ENCODE measurements at places on chromosomes 16 and 17. TPM values are rescaled to one million over a fixed set of nuclear protein-coding genes. Genes with fewer than 3 reads are reported as not detected.

CRK gene
- 76.8 TPM for total RNA-seq

TRPV3 gene
- total RNA-seq, result 1.1 TPM

- H3K27ac ChIP-seq, result peak overlapping the region; percentile 34
- H3K4me1 ChIP-seq, result no peaks in the 10 kb centered on the region
- no peak overlapping the region for H3K4me3 ChIP-seq
- H3K27me3 ChIP-seq, result no peaks in the 10 kb centered on the region
- no peaks in the 10 kb centered on the region for H3K36me3 ChIP-seq
- no peak for DNase-seq
These were observed 154.2 kb downstream of the VPS53 start for GRCh38 chr17:560432-560873.

- H3K4me1 ChIP-seq, result no peaks in the 10 kb centered on the region
- H3K27me3 ChIP-seq, result no peaks in the 10 kb centered on the region
- no peak overlapping the region for H3K4me3 ChIP-seq
- no peaks in the 10 kb centered on the region for H3K36me3 ChIP-seq
- no peak for DNase-seq
These were observed 285.6 kb downstream of the KCNJ2 start for GRCh38 chr17:70454908-70455307.

- H3K27me3 ChIP-seq, result no peaks in the 10 kb centered on the region
- H3K36me3 ChIP-seq, result no peaks in the 10 kb centered on the region
- H3K4me3 ChIP-seq, result no peak overlapping the region
- no peaks in the 10 kb centered on the region for H3K4me1 ChIP-seq
- no peak for DNase-seq
- no peak overlapping the region for H3K27ac ChIP-seq
These were observed 11.2 kb downstream of the P2RX1 start for GRCh38 chr17:3905017-3905520.

- peak overlapping the region; percentile 68 for H3K27ac ChIP-seq
- no peaks in the 10 kb centered on the region for H3K36me3 ChIP-seq
- peak overlapping the region; percentile 4 for H3K4me3 ChIP-seq
- DNase-seq, result no peak
These were observed 10.3 kb downstream of the NLRC5 start for GRCh38 chr16:56999409-57000270.

- H3K36me3 ChIP-seq, result no peaks in the 10 kb centered on the region
- no peak overlapping the region for H3K27ac ChIP-seq
- DNase-seq, result no peak
- no peaks in the 10 kb centered on the region for H3K4me1 ChIP-seq
- H3K27me3 ChIP-seq, result no peaks in the 10 kb centered on the region
These were observed 81.5 kb upstream of the TRAP1 start for GRCh38 chr16:3798838-3799237.

DNA sequence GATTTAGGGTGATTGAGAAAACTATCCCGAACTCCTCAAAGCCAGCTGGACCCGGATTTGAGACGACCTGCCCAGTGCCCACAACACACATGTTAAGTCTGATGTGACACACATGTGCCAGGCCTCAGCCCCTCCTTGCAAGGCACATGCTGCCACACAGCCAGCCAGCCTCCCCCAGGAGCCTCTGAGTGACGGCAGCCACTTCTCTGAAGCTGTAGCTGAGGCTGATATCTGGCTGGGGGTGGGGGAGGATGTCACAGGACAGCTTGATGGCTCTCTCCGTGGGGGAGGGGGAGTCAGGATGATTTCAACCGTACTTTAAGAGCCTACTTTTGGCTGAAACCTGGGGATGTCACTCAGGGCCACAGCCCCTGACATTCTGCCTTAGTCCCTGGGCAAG lies 40.9 kb downstream of the SRCIN1 start:
- peaks cover 3% of the 10 kb centered on the region for H3K4me1 ChIP-seq
- no peak overlapping the region for H3K4me3 ChIP-seq
- peaks cover 8% of the 10 kb centered on the region for H3K27me3 ChIP-seq
- no peak for DNase-seq

DNA sequence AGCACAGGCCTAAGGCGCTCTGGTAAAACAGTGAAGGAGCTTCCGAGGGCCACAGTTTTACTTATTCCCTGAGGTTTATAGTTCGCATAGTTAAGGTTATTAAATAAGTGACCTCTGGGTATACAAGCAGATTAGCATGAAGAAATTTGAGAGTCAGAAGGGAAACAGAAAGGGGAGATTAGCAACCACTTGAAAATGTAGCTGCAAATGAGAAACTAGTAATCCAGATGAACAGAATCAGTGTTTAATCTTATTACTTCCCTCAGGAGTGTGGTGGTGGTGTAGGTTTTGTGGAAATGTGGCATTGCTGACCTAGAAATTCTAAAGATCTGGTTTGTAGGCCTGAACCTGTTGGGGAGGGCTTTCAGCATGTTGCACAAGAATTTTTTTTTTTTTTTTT lies 130.4 kb downstream of the CCDC182 start:
- H3K4me3 ChIP-seq, result no peak overlapping the region
- no peaks in the 10 kb centered on the region for H3K27me3 ChIP-seq
- no peak for DNase-seq
- H3K36me3 ChIP-seq, result no peaks in the 10 kb centered on the region
- no peaks in the 10 kb centered on the region for H3K4me1 ChIP-seq

DNA sequence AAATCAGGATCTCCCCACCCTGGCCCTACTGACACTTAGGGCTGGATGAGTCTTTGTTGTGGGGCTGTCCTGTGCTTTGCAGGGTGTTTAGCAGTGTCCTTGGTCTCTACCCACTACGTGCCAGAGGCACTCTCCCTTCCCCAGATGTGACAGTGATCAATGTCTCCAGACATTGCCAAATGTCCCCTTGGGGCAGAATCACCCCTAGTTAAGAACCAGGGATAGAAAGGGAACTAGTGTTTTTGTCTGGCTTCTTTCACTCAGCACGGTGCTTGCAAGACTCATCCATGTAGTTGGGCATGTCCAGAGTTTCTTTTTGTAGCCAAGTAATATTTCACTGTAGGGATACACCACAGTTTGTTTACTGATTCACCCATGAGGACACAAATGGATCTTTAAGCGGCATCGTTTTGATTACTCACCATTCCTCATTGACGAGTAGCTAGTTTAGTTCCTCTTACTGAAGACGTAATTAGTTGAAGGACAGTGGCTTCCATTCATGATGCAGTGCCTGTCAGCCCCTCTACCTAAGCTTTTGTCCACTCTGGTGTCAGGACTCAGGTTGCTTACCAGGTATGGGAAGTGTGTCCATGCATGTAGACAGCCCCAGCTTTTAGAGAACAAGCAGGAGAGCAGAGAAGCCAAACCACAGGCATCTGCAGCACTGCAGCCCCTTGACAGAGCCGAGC lies 26.0 kb upstream of the ITGB4 start:
- H3K36me3 ChIP-seq, result no peaks in the 10 kb centered on the region
- no peaks in the 10 kb centered on the region for H3K27me3 ChIP-seq
- no peak for DNase-seq
- H3K27ac ChIP-seq, result peak overlapping the region; percentile 98
- peaks cover 56% of the 10 kb centered on the region for H3K4me1 ChIP-seq
- no peak overlapping the region for H3K4me3 ChIP-seq
